ENCODE measurements at places on chromosomes 11 and 22. TPM values are rescaled to one million over a fixed set of nuclear protein-coding genes. Genes with fewer than 3 reads are reported as not detected.

The OR56A1 gene
- polyA plus RNA-seq, result not detected

The SLC22A25 gene
- polyA plus RNA-seq, result not detected

The FAM83F gene
- polyA plus RNA-seq, result not detected

The NXPE1 gene
- not detected for polyA plus RNA-seq

The GSTT2 gene
- not detected for polyA plus RNA-seq

The MMP3 gene
- polyA plus RNA-seq, result not detected

The KRTAP5-8 gene
- not detected for polyA plus RNA-seq

The XKR3 gene
- polyA plus RNA-seq, result not detected

The CST6 gene
- polyA plus RNA-seq, result not detected

The PRPF19 gene
- 18.5 TPM for polyA plus RNA-seq

The HTR3A gene
- polyA plus RNA-seq, result 11.3 TPM

The BTG4 gene
- not detected for polyA plus RNA-seq

The NXPE2 gene
- not detected for polyA plus RNA-seq

The MMP27 gene
- not detected for polyA plus RNA-seq

The SPI1 gene
- 67.7 TPM for polyA plus RNA-seq

The EXPH5 gene
- polyA plus RNA-seq, result 0.05 TPM
